Fibroblast of skin of right biceps (primary cell): ENCODE measurements at places on chromosomes 12 and 14.

- no peak for DNase-seq
Measured at GRCh38 chr12:49967777-49968250, 4.9 kb upstream of the AQP6 start.

- DNase-seq, result no peak
Measured at GRCh38 chr14:49203676-49204075, 382.5 kb downstream of the RPS29 start.

DNA sequence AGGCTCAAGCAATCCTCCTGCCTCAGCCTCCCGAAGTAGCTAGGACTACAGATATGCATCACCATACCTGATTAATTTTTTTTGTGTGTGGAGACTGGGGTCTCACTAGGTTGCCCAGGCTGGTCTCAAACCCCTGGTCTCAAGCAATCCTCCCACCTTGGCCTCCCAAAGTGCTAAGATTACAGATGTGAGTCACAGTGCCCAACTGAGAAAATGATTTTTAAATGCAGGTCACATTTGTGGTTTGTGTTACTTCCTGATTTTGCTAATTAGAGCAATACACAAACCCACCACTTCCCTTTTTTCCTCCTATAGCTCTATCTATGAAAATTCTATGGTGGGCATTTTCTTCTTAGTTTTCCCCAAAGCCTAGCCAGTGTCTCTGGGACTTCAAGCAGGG is 45.5 kb upstream of the TMEM263 start:
- DNase-seq, result no peak

GRCh38 chr12:45227316-45228067 is 11.6 kb downstream of the ANO6 start:
- no peak for DNase-seq

DNA sequence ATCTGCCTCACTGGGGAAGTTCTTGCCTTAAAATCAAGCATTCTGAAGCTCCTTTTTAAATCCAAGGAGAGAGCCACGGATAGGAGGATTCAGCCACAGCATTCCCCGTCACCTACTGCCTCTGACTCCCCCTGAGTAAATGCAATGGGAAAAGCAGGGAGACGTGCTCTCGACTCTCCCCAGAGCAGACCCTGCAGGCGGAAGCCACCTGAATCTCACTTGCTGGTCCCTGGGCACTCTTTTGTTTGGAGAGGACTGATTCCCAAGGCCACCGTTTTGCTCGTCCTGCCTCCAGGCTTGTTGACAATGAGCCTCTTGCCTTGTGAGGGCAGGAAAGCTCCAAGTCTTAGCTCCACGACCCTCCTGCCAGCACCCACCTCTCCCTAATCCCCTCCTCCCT is 204.5 kb downstream of the SLC15A4 start:
- DNase-seq, result no peak

DNA sequence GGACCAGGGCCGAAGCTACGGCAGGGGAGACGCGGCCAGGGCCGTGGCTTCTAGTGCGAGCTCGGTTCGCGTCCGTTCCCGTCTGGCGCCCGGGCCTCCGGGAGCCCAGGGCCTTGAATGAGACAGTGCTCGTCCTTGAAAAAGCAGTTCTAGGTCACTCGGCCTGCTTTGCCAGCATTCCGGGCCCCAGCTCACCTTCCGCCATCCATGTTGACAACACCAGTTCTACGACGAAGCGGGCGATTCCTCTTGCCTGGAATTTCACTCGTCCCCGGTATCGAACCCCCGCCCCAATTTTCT is 4.5 kb downstream of the OR10AD1 start:
- DNase-seq, result no peak

DNA sequence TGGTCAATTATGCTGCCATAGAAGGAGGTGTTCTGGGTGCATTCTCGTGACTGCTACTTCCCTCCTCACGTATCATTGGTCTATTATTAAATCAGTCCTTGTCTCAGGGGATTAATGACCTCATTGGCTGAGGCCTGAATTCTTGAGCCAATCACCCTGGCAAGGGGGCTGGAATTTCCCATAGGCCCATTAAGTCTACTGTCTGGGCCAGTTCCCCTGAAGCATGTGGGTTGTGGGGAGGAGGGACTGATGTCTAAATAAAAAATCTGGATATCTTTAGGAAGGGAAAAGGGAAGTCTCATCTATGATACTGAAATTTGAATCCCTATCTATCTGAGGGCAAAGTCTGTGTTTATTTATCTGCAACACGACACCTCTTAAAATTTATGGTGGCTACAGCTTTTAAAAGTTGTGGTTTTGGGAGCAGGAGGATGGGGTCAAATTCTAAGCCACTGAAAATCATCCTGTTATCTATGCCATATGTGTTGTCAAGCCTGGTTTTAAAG is 71.9 kb downstream of the DYRK2 start:
- peak; percentile 93 for DNase-seq

DNA sequence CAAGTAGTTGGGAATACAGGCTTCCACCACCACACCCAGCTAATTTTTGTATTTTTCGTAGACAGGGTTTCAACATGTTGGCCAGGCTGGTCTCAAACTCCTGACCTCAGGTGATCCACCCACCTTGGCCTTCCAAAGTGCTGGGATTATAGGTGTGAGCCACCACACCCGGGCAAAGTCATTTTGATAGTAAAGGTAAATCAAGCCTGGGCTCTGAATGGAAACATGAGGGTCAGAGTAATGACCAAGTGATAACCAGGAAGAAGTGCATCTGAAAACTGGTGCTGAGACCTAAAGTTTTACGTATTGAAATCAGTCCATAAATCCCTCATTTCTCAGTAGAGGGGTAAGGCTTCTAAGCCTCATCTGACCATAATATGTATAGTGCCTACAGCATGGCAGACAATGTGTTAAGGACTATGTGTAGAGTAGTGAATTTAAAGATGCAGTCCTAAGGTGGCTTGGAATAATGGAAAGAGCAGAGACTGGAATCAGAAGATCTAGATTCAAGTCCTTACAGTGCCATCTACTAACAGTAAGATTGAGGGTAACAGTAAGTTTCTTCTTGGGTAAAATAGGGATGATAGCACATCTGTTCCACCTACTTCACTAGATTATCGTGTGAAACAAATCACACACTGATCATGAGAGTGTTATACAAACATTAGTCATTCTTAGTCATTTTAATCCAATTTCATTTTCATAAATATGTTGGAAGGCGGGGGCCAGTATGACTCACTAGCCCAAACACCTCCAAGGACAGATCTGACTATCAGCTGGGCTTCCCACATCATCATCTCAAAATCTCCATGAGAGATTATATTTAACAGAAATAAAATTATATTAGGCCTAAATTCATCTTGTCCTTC is 11.2 kb downstream of the MAP4K5 start:
- peak; percentile 86 for DNase-seq

- DNase-seq, result no peak
Measured at GRCh38 chr12:31603546-31604009, 12.6 kb upstream of the DENND5B start.
